ENCODE measurements at places on chromosomes 3 and 15. TPM values are rescaled to one million over a fixed set of nuclear protein-coding genes. Genes with fewer than 3 reads are reported as not detected.

The FBN1 gene
- 4,431 TPM for total RNA-seq

The UROC1 gene
- total RNA-seq: not detected

The ATRIP gene
- 14.5 TPM for total RNA-seq

The UPK1B gene
- not detected for total RNA-seq

The SLC9C1 gene
- 0.33 TPM for total RNA-seq

The NANOGP8 gene
- total RNA-seq: not detected

The FANCD2OS gene
- not detected for total RNA-seq

The CHDH gene
- total RNA-seq: 7.9 TPM

The GLDN gene
- total RNA-seq: 13.3 TPM

The SMCO1 gene
- not detected for total RNA-seq

The SCG5 gene
- total RNA-seq: 16.7 TPM

The TMEM266 gene
- total RNA-seq: not detected

The CHRNA7 gene
- 0.18 TPM for total RNA-seq

The ZNF620 gene
- 0.99 TPM for total RNA-seq

The GOLGA8J gene
- not detected for total RNA-seq

The DIS3L gene
- total RNA-seq: 25.6 TPM

The USP50 gene
- 0.72 TPM for total RNA-seq

The RBM5 gene
- 104 TPM for total RNA-seq

The RPL39L gene
- 33.8 TPM for total RNA-seq

The CCDC13 gene
- total RNA-seq: 8.6 TPM

The OIP5 gene
- total RNA-seq: 0.25 TPM

The TADA3 gene
- 74.2 TPM for total RNA-seq

The CLRN1 gene
- total RNA-seq: not detected

The SPATA12 gene
- not detected for total RNA-seq

The DPPA2 gene
- not detected for total RNA-seq

The CSPG4 gene
- 27.8 TPM for total RNA-seq

The SAXO2 gene
- 0.25 TPM for total RNA-seq

The CLDND1 gene
- 65.2 TPM for total RNA-seq

The CPN2 gene
- not detected for total RNA-seq

The PLA2G4B gene
- 0.49 TPM for total RNA-seq

The MORC1 gene
- total RNA-seq: not detected

The PYGO1 gene
- total RNA-seq: 21.2 TPM

The SKOR1 gene
- total RNA-seq: 0.08 TPM

The ZNF385D gene
- 11.5 TPM for total RNA-seq

The SH2D7 gene
- not detected for total RNA-seq

The CASR gene
- total RNA-seq: not detected

The GOLGA6L7 gene
- total RNA-seq: not detected

The NCEH1 gene
- 5.7 TPM for total RNA-seq

The ATP13A5 gene
- not detected for total RNA-seq

The GDPGP1 gene
- 9.6 TPM for total RNA-seq

The MUC20 gene
- 4.5 TPM for total RNA-seq

The CLN6 gene
- 8.9 TPM for total RNA-seq

The CCDC9B gene
- 16.2 TPM for total RNA-seq

The SLC22A14 gene
- not detected for total RNA-seq

The SLC27A2 gene
- not detected for total RNA-seq

Data from fibroblast of the aortic adventitia (primary cell).